ENCODE measurements at places on chromosomes 3 and 15.

DNA sequence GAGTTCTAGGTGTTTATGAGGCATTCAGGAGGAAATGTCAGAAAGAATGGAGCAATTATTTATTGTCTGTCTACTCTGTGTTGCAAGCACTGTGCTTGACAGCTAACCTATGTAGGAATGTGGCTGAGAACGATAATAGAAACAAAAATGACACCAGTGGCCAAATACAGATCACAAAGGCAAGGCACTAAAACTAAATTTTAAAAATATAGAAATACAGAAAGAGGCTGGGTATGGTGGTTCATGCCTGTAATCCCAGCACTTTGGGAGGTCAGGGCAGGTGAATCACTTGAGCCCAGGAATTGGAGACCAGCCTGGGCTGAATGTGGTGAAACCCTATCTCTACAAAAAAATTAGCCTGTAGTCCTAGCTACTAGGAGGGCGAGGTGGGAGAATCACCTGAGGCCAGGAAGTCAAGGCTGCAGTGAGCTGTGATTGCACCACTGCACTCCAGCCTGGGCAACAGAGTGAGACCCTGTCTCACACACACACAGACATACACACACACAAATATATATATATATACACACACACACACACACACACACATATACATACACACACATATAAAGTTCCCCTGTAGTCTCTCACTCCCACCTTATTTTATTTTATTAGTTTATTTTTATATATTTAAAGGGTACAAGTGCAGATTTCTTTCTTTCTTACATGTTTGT, 6.0 kb downstream of the PRKCI start:
- no peak for DNase-seq

- DNase-seq, result no peak
These were observed 371.7 kb downstream of the ZBTB20 start for GRCh38 chr3:114775395-114775794.

DNA sequence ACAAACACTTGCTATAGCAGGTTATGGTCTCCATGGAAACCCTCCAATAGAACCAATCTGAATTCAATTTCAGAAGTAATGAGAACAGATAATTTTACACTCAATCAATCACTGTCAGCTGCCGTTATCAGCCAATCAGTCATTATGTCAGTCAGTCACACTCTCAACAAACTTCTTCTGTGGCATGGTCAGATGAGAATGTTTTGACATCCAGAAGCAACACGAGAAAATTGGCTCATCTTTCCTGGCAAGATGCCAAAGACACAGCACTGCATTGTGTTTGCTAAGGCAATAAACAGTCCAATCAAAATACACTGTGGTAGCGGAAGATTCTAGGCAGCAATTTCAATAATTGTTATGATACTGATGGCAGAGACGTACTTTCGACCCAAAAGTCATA, 190.7 kb downstream of the RORA start:
- no peak for DNase-seq

DNA sequence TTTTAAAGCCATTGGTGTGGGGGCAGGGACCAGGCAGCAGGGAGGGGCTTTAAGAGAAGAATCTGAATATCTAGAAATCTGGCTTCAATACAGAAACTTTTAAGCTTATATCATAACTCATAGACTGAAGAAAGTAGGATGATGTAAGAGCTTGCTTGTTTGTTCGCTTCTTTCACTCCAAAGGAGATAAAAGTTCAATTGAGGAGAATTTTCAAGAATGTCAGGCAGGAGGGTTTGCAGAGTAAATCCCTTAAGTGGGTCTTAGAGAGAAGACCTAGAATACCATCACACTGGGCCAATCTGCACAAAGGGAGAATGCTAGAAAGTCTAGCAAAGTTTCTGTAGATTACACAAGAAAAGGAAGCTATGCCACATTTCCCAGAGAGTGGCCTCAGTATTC, 4.1 kb upstream of the HLTF start:
- DNase-seq, result no peak

DNA sequence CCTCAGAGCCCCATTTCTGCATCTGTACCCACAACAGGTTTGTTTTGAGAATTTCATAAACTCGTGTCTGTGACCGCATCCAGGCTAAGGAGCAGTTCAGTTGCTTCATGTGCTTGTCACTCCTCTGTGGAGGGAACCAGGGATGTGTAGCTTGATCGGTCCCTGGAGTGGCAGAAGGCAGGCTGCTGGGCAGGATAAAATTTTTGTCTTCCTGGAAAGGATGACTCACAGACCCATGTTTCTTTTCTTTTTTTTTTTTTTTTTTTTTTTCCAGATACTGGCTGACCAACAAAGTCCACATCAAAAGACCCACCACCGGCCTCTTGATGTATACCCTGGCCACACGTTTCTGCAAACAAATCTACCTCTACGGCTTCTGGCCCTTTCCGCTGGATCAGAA, 70.1 kb downstream of the ST8SIA2 start:
- no peak for DNase-seq

GRCh38 chr3:31092748-31093589, 198.5 kb upstream of the GADL1 start:
- no peak for DNase-seq

GRCh38 chr3:86969500-86970189, 21.3 kb downstream of the VGLL3 start:
- DNase-seq, result no peak

DNA sequence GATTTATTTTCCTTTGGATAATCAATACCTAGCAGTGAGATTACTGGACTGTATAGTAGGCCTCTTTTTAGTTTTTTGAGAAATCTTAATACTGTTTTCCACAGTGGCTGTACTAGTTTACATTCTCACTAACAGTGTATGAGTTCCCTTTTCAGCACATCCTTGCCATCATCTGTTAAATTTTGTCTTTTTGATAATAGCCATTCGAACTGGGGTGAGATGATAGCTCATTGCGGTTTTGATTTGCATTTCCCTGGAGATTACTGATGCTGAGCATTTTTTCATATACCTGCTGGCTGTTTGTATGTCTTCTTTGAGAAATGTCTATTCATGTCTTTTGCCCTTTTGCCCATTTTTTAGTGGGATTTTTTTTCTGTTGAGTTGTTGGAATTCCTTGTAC, 210.8 kb downstream of the CGGBP1 start:
- no peak for DNase-seq

GRCh38 chr3:114274929-114275328, 18.9 kb upstream of the TIGIT start:
- DNase-seq, result no peak

DNA sequence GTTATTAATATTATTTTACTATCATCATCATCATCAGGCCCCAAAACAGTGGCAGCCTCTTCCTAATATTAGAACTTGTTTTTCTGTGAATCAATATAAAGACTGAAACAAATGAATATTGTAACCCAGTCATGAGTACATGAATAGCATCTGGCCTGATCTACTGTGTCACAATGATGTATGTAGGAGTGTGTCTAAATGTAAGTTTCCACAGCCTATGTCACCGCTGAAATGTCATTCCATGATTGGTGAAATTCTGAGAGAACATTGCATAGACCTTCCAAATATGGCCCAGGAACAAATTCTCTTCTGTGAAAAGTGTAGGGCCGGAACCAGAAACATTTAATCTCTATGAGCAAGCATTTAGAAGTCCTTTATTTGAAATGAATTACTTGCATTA, 20.6 kb upstream of the C3orf49 start:
- no peak for DNase-seq

DNA sequence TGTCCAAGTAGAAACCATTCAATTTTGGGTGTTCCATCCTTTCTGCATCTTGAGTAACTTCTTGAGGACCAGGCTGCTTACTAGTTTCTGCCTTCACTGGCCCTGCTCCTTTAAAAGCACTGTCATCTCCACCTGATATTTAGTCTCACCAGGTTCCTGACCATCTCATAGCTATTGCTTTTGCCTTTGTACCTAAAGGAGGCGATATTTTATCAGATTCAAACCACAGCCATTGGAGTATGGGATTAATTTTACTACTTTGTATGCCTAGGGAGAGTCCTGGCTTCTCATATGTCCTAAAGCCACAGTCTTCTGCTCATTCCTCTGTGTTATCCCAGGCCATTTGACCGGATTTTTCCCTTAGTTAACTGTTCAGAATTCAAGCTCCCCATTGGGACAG, 51.8 kb upstream of the RFX7 start:
- no peak for DNase-seq

GRCh38 chr3:129708328-129708861, 101.9 kb upstream of the PLXND1 start:
- DNase-seq, result no peak

DNA sequence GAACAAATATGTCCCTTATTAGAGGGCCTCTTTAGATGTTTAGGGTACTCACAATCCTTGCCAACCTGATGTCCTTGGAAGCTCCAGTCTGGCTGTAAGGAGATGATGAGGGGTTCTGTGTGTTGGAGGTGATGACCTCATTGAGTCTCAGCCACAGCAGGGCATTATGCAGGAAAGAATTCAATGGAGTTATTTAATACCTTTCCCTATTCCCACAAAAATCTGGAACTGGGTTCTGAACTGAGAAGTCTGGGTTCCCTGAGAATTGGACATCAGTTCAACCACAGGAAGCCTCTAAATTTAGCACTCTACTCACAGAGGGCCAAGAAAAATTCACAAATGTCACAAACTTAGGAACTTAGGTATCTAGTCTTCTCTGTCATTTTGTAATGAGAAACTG, 36.9 kb downstream of the SLC35A5 start:
- DNase-seq, result no peak

DNA sequence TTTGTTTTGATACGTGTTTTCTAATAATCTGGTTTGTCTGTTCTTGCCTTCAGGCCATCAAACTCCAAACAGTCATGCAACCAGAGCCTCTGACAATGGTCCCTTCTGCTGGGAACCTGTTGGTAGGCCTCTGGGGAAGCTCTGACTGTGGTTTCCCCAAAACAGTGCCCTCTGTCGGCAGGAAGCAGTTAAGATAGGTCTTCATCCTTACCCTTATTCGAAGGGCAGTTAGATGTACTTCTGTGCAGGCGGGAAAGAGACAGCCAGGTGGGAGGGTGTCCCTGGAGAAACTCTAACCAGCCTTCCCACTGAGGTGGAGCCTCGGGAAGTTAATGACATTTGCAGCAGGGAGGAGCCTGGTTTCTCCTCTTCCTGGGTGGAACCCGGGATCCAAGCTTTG, 81.6 kb upstream of the CHMP2B start:
- DNase-seq, result no peak

GRCh38 chr3:63048367-63049326, 173.4 kb upstream of the CADPS start:
- no peak for DNase-seq

DNA sequence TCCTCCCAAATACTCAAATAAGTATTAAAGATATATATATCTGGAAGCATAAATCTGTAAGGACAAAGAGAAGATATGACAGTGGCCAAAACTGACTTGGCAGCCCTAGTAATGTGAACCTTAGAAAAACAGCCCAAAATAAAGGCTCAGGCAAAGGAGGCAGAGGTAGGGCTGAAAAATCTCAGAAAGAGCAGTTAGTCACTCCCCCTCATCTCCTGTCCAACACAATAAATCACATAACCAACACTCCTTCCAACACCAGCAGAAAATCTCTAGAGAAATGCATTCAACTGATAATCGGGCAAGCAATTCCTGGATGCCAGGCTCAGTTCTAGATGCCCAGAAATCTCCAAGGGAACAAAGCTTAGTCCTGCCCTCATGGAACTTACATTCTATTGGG, 22.1 kb upstream of the CHRM5 start:
- peak; percentile 30 for DNase-seq

DNA sequence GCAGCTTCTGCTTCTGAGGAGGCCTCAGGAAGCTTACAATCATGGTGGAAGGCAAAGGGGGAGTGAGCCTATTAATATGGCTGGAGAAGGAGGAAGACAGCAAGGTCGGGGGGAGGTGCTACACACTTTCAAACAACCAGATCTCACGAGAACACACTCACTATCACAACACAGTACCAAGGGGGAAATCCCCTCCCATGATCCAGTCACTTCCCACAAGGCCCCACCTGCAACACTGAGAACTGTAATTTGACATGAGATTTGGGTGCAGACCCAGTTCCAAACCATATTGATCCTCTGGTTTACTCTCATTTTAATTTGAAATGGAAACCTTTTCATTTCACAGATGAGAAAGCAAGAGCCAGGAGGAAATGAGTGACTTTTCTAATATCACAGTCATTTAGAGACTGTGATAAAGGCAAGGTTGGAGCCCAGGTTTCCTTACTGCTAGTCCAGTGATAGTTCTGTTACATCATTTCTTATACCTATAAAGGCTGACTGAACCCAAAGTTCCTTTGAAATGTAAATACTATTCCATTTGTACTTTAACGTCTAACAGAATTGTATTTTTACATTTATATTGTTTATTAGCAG, 105.8 kb upstream of the GAP43 start:
- DNase-seq, result no peak

DNA sequence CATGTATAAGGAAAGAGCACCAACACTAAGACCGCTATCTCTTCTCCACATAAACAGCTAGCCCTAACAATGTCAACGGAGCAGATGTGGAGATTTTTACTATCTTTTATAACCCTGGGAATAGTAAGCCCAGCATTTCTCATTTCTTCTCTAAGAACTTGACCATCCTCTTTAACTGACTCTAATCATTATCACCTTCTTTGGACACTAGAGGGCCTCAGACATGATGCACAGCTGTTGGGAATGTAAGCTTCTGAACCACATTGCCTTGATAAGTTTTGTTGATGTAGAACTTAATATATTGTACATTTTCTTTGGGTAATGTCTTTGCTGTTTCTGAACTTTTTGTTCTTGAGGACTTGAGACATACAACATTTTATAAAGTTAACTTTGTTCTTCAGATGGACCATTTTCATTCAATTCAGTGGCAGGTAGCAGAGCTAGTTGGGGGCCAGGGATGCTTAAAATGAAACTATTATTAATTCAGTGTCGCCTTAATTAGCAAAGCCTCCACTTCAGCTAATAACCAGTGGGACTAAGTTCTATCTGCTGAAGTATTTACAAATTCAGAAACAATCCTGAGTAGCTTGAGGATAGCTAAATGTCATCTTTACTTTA, 9.6 kb upstream of the TAGLN3 start:
- DNase-seq, result no peak

GRCh38 chr3:115808244-115808643, 184.9 kb downstream of the GAP43 start:
- DNase-seq, result no peak

GRCh38 chr3:143585720-143586456, 262.4 kb downstream of the SLC9A9 start:
- DNase-seq, result no peak

Data from right renal cortex interstitium (tissue), 3 donors.